ENCODE measurements at places on chromosomes 7 and 10.

- no peak for DNase-seq
Measured at GRCh38 chr10:5600908-5601307, 65.5 kb downstream of the ASB13 start.

- no peak for DNase-seq
Measured at GRCh38 chr10:58714409-58714808, 201.7 kb downstream of the BICC1 start.

DNA sequence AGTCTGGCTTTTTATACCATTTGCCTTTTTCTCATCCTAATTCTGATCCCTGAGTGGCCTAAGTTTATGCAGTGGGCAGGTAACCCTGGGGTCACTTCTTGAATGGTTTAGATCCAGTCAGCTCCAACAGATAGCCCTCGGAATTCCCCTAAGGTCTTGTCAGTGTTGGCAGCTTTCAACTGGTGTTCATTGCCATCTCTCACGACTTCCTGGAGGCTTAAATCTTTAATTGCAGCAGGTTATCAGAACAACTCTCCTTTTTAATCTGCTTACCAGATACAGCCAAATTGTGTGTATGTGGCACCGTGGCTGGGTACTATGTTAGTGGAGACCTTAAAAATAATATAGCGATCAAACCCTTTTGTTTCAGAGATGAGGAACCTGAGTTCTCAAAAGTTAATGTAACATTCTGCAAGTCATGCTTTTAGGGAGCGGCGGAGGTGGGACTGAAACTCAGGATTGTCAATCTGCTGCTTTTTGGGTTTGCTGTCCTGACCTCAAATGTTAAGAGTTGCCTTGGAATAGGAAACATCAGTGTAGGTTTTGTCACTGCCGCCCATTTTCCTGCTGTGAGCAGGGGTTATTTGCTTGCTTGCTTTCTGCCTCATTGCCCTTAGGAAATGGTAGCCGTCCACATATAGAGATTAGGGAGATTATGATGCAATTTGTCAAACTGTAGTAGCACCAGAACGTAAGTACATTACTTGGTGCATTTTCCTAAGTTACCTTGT lies 818 bp downstream of the DLD start:
- no peak for DNase-seq

DNA sequence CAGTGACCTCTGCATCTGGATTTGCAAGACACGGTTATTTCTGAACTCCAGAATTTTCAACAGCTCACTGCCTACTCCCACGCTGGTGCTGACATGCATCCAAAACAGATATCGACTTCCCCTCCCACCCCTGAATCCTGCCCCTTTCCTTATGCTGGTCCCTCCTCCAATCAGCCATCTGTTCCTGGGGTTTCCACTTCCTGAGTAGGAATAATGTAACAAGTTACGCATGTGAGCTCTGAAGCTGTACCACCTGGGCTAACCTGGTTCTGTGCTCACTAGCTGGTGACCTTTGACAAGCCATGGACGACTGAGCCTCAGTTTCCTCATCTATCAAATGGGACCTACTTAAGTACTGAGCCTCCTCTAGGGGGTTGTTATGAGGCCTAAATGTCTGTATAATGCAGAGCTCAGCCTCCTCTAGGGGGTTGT lies 1.7 kb upstream of the NCAPG2 start:
- DNase-seq = no peak

DNA sequence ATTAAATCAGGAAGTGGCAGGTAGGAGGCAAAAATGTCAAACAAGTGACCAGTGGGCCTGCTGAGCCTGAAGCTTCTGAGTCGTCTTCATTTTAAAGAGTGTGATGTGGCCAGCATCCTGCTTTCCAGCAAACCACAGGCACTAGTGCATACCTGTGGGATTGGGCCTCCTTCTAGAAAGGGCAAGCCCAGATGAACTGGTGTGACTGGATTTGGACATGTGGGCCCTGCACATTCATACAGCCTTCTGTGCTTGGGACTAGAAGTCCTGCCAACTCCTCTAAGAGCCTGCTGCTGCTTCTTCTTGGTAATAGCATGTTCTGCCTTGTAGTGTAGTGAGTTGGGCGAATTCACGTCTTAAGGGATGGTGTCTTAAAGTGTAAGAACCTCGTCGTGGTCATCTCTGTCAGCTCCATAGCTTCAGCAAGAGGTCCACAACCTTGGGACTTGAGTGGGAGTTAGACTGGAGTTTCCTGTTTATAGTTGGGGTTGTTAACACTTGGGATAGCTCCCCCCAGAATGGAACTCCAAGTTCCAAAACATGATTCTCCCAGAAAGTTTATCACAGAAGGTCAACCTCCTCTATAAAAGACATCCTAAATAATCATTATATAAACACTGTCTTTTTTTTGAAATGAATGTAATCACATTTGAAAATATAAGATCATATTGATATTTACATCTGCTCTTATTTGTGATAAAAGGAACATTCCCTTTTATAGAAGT lies 11.2 kb downstream of the BMPER start:
- no peak for DNase-seq

Measured in AG09319 (cell line).